ENCODE measurements at places on chromosomes 5 and 9.
A peak's percentile ranks its signal among the peaks of the same experiment; 100 is the strongest.

- DNase-seq: no peak
Measured at GRCh38 chr5:172417130-172417841, 37.0 kb downstream of the SH3PXD2B start.

GRCh38 chr5:155150012-155150411 is 136.5 kb downstream of the KIF4B start:
- DNase-seq: no peak

DNA sequence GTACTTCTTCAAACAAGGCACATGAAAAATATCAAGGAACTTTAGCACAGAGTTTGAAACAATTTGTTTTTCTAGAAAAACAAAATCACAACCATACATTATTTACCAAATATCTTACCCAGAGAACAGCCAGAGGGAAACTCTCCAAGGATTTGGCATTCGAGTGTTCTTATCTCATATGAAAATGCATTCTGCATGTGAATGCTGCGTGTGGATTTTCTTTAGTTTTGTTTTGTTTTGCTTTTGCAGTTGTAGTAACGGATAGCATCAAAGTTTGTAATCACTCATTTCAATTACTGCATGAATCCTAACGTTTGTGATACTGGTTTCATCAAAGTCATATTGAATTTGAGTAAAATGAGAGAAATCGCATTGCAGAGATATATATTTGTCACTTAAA is 28.0 kb downstream of the ADAMTSL1 start:
- no peak for DNase-seq

- no peak for DNase-seq
Measured at GRCh38 chr5:137341831-137342230, 157.3 kb downstream of the SPOCK1 start.

GRCh38 chr5:73352649-73353230 is 95.8 kb downstream of the FOXD1 start:
- no peak for DNase-seq

- DNase-seq: no peak
Measured at GRCh38 chr5:2780421-2781171, 29.1 kb upstream of the IRX2 start.

DNA sequence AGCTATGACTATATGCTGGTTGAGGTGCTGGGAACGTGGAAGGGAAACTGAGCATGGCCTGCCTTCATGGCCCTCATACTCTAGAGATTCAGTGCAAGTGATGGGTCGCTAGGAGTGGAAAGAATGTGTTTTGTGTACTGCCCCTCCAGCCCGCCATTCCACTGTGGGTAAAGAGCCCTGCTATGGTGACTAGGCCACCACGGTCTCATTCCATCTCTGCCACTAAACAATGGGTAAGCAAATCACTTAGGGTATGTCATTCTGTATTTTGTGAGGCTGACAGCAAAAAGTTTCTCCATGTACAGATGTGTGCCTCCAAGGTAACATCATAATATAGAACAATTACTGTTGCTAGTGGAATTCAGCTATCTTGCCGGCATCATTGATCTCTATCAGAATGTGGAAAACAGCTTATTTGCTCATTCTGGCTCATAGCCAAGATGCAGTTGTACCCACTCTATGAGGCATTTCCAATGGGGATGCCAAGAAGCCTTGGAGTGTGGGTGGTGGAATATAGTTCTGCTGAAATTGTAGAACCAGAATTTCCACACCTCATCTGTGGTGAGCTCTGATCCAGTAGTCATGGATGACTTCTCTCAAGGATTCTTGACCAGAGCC is 12.5 kb downstream of the SMARCA2 start:
- DNase-seq: no peak

DNA sequence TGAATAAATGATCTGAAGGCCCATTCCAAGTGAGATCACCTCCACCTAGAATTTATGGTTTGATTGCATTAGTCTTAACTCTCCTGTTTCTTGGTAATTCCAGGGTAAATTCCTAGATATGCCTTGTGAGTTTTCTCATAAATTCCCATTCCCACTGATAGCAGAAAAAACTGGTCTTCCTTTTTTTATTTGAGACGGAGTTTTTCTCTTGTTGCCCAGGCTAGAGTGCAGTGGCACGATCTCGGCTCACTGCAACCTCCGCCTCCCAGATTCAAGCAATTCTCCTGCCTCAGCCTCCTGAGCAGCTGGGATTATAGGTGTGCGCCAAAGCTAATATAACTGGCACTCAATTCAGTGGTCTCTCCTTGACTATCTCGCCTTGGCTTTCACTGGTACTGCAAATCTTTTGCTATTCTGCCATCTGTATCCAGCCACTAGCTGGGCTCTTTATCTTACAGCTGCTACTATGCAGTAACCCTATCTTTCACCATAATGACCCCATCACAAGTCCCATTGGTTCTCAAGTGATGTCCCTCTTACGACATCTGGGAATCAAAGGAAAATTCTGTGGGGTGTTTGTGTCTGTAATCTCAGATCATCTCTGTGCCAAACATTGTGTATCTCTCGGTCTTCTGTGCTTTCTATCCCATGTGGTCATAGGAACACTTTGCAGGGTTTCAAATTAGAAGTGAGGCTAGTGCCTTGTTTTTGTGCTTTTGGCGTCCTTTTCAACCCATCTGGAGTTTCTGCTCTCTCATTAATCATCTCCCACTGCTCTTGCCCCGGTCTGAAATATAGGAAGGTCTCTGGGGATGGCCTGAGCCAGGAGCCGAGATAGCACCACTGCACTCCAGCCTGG is 14.4 kb downstream of the HNRNPK start:
- peak; percentile 45 for DNase-seq

DNA sequence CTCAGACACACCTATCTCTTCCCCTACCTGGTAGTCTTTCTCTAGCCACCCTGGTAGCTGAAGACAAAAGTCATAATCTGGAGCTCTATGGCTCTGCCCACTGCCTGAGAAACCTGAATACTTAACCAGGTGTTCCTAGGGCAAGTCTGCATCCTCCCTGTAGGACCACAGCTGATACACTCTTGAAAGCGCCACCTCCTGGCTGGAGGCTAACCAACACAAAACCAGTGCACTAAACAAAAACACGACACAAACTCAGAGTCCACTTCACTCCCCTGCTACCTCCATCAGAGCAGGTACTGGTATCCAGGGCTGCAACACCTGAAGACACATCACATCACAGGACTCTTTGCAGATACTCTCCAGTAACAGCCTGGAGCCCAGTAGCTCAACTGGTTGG is 84.6 kb upstream of the ANXA1 start:
- no peak for DNase-seq

- DNase-seq: no peak
Measured at GRCh38 chr5:1341863-1342262, 3.0 kb downstream of the CLPTM1L start.

- DNase-seq: peak; percentile 76
Measured at GRCh38 chr5:158910782-158911692, 188.7 kb downstream of the EBF1 start.

- DNase-seq: no peak
Measured at GRCh38 chr5:87254035-87254434, 13.6 kb upstream of the RASA1 start.

DNA sequence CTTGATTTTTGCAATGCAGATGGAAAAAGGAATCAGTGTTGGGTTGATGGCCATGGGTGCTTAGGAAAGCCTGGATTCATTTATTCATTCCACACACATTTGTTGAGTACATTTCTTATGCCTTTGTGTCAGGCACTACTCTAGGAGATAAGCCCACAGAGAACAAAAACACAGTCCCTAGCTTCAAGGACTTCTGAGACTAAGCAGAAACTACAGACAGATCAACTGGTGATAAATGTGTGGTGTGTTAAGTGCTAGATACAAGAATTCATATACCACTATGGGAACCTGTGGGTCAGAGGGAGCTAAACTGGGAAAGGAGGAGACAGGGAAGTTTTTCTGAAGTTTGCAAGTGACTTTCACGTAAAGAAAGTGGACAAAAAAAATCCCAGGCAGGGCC is 119.9 kb downstream of the CEMIP2 start:
- DNase-seq: no peak

DNA sequence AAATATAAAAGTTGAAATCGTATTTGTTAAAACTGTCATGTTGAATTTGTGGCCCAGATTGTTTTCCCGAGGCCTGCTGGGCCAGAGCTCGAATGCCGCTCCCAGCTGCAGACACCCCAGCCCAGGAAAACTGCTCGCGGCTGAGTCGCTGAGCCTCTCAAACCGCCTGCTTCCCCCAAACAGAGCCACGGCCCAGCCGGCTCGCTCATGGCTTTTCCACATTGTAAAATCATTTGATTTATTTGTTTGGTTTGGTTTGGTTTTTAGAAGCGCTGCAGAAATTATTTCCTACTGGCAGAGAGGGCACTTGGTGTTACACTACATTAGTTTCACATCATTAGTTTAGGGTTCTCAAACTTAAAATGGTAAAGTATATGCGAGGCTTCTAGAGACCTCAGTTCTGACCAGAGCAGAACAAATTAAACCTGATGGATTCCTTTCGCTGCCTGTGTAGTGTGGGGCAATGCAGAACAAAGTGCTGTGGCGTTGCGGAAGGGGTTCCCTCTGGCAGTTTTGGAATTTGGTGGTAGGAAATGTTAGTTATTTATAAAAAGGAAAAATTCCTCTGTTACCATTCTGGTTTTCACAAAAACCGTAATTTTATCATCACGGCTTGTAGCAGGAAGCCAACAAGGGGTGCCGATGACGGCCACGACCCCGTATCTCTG is 156.5 kb upstream of the PITX1 start:
- DNase-seq: no peak

DNA sequence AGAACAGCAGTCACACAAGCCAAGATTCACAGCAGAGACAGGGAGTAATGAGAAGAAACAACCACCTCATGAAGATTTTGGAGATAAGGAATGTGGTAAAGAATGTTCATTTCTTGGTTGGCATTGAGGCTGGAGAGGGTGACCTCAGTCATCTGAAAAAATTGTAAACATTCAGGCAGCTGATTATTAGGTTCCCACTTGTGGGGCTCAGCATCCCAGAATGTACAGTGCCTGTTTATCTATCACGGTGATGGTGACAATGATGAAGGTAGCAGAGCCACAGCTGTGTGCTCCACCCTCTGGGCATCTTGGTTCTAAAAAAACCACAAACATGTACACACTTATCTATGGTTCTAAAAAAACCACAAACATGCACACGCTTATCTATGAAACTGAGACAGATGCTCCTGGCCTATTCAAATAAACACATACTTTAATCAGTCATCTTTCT is 143.9 kb upstream of the MOCS2 start:
- peak; percentile 37 for DNase-seq

DNA sequence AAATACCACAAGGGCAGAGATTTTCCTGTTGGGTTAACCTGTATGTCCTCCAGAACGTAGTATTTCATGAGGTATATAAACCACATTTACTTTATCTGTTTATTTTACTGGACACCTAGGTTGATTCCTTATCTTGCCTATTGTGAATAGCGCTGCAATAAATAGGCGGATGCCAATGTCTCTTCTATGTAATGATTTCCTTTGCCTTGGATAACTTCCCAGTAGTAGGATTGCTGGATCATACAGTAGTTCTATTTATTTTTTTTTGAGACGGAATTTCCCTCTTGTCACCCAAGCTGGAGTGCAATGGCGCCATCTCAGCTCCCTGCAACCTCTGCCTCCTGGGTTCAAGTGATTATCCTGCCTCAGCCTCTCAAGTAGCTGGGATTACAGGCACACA is 15.6 kb upstream of the TUT7 start:
- DNase-seq: peak; percentile 31

DNA sequence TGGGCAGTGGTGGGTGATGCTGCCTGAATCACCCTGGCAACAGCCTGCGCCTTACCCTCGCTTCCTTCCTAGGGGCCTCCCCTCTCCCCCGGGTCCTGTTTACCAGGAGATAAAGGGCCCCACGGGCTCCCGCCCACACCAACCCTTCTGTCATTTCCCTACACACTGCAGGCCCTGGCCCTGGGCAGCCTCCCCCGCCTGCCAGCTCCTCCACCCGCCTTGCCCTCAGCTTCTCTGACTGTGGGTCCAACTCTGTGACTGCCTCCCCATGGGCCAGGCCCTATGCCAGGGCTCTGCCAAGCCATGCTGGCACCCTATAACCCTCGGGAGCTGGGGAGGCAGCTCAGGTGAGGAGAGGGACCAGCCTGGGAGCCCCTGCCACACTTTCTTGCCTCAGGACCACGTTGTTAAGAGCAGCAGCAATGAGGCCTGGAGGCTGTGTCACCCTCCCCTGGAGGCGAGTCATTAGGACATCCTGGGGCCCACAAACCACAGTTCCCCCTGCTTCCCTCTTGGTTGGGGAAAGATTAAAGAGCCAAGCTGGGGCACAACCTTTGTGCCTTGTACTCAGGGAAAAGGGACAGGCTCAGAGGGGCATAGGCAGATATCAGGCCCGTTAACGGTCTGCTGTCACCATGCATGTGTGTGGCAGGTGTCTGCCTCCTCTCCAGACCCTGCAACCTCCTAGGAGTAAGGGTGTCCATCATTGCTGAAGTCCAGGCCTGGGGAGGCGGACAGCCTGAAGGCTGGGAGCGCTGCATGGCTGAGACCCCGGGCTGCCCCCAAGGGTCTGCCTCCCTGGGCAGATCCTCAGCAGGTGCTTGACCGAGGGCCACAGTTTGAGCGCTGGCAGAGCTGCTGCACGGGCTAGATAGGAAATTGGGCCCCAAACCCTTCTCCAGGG is 2.8 kb downstream of the MGAT4B start:
- peak; percentile 40 for DNase-seq

GRCh38 chr5:143514616-143515335 is 111.3 kb upstream of the NR3C1 start:
- peak; percentile 52 for DNase-seq

- peak; percentile 36 for DNase-seq
Measured at GRCh38 chr5:90111364-90112032, 298.1 kb downstream of the CETN3 start.

- DNase-seq: peak; percentile 75
Measured at GRCh38 chr9:89606049-89606623, 1.3 kb downstream of the GADD45G start.

DNA sequence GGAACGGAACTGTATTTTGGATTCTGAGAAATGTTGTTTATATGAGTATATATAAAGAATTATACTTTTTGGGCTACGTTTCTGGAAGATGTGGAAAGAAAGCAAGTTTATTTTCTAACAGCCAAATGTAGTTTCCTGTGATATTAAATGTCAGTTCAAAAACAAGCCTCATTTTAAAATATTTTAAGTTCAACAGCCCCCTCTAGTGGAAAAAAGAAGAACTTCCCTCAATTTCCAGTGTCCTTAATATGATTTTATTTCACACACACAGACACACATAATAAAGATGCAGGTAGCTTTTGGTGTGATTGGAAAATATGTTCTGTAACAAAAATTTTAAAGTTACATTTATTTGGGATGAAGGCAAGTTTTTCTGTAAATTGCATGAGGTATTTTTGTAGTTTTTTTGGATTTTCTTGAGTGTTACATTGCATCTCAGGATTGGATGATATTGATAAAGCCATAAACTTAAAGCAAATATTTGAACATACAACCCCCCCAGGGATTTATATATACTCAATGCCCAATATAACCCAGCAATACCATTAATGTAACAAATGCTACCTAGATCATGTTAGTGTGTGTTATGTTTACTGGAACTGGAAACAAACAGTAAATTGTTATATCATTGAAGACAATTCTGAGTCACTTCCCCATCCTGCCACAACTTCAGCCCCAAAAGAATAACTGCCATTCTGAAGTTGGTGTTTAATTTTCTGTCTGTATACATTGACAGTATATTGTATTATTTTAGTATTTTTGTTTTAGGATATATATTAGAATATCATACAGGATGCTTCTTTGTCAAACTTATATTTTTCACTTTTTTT is 54.0 kb downstream of the CCDC171 start:
- peak; percentile 47 for DNase-seq

GRCh38 chr9:95264954-95265615 is 52.4 kb downstream of the FANCC start:
- peak; percentile 56 for DNase-seq

Measured in fibroblast of mammary gland (primary cell).